ENCODE measurements at places on chromosomes 7 and 10.

GRCh38 chr7:16923019-16923418, 41.2 kb upstream of the AGR3 start:
- DNase-seq = no peak

- no peak for DNase-seq
Measured at GRCh38 chr10:98910048-98910447, 325.6 kb downstream of the HPSE2 start.

GRCh38 chr10:11886851-11887250, 63.7 kb downstream of the PROSER2 start:
- no peak for DNase-seq

GRCh38 chr7:43242628-43243255, 130.3 kb downstream of the HECW1 start:
- DNase-seq = no peak

DNA sequence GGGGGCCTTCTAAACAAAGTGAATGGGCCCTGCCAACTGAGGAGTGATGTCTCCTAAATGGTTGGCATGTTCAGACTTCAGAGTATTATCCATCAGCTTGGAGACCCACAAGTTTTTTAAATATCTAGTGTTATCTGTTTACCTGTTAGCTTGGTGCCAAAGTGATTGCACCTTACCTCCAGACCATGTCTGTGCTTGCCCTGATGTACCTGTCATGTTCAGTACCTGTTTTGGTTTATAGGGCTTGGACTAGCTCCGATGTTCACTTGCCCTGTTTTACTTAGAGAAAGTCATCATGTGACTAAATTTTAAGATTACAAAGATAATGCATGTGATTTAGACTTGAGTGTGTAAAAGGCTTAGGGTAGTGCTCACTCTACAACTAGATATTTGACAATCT, 67.7 kb downstream of the CNNM2 start:
- DNase-seq = no peak

- DNase-seq = no peak
Measured at GRCh38 chr7:43586251-43586900, 3.5 kb downstream of the STK17A start.

DNA sequence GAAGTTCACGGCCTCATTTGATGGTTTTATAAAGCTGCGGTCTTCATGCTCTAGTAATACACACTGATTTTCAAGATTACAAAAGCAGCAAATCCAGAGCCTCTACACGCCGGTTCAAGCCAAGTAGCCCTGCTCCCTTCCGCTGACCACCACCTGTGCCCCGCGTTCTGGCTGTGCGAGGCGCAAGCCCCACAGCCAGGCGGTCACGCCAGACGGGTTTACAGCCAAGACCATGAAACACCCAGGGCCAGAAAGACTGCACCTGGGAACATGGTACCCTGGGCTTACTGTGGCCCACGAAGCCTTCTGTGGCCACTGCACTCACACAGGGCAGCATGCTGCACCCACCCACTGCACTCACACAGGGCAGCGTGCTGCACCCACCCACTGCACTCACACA, 33.6 kb downstream of the GPER1 start:
- DNase-seq = no peak

DNA sequence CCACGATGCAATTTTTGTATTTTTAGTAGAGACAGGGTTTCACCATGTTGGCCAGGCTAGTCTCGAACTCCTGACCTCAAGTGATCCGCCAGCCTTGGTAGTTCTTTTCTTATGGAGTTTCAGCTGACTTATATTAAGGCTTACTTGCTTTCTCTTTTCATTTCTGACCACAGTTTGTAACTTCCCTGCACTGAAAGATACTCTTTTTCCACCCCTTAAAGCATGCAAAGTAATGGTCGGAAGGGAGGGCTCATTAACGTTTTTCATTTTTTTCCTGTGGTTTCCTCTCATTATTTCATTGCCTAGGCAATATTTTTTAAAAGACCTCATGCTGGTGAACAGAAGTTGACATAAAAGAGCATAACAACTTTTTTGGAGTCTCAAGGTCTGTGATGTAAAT, 27.0 kb downstream of the ADRB1 start:
- no peak for DNase-seq

DNA sequence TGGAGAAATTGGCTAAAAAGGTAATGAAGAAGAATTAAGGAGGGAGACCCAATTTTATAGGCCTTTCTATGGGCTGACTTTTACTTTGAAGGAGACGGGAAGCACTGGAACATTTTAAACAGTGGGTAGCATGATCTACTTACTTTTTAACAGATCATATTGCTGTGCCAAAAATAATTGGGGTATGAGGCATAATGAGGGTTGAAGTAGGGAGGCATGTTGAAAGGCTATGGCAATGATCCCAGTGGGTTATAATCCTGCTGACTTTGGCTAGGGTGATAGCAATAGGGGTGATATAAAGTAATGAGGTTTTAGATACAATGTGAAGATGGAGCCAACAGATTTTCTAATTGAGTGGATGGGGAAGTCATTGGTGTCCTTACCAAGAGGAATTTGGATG, 73.2 kb downstream of the GPR37 start:
- no peak for DNase-seq

DNA sequence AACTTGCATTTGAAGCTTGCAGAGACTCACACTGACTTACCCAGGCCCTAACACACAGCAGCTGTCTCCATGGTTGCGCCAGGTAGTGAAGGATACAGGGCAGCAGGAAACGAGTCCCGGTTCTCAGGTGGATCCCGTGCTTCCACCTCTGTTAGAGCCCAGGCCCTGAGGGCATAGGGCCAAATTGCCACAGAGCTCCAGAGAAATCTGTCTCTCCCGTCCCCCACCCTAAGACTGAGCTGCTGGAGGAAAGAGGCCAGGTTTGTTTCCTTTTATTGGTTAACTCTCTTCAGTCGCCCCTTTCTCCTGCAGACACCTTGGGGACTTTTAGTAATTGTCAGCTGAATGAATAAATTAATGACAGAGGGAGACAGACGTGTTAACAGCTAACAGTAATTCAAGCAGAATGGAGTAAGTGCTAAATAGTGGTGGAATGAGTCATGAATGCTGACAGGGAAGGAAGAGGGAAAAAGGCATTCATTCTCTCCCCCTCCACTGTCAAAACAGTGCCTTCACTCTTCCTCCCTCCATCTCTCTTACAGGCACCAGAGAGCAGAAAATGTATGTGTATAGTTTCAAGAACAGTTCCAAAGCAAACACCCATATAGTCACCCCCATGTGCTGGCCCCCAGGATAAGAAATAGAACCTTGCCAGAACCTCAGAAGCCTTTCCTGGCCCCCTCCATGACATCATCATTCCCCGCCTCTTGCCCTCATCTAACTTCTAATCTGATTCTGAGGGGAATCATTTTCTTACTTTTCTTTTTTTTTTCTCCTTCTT, 16.8 kb upstream of the DLG5 start:
- no peak for DNase-seq
